ENCODE measurements at places on chromosomes 7 and 10.
A peak's percentile ranks its signal among the peaks of the same experiment; 100 is the strongest.

- DNase-seq = no peak
Measured at GRCh38 chr10:64503429-64503828, 982.2 kb downstream of the REEP3 start.

- no peak for DNase-seq
Measured at GRCh38 chr10:127408112-127408710, 140.9 kb upstream of the NPS start.

GRCh38 chr10:10687751-10688150 lies 329.9 kb upstream of the CELF2 start:
- DNase-seq = no peak

DNA sequence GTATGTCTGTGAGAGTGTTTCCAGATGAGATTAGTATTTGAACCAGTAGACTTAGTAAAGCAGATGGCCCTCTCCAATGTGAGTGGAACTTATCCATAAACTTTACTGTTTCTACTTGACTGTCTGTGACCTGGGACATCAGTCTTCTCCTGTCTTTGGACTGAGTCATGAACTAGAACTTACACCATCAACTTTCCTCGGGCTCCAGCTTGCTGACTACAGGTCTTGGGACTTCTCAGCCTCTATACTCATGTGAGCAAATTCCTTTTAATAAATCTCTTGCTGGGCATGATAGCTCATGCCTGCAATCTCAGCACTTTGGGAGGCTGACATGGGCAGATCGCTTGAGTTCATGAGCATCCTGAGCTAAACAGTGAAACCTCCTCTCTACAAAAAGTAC lies 25.7 kb upstream of the WAPL start:
- DNase-seq = no peak

DNA sequence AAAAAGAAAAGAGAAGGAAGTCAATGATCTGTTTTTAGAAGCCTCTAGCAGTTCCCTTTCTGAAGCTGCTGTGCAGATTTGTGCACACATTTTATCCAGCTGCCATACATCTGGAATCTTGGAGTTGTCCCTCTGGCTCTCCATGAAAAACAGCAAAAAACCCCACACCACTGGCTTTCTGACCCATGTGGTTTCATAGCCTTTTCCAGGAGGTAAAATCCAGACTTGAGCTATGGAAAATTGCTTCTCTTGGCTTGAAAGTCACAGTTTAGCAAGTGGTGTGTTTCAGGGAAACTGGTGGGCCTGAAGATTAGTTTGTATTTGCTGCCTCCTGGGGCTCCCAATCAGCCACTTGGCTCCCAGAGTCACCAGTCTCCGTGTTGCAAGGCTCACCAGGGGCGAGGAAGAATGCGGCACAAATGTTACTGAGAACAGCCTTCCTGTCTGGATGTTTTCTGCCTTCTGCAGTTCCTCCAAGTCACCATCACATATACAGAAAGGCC lies 50.1 kb upstream of the ADRB1 start:
- DNase-seq = peak; percentile 90

DNA sequence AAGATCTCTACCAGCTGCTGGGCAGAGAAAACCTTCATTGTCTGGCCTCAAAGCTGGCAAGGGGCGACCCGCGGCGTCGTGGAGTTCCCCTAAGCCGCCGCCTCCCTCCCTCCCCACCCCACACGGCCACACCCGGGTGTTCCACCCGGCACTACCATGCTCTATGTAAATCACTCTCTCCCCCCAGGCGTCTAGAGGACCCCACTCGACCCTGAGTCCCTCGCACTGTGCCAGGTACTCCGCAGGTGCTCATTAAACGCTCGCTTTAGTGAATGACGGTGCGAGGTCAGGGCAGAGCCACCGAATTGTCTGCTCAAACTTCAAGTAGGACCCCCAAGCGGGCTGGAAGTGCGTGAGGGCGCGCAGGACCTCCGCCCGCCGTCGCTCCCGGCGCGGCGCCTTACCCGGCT lies 628 bp downstream of the PARP12 start:
- no peak for DNase-seq

DNA sequence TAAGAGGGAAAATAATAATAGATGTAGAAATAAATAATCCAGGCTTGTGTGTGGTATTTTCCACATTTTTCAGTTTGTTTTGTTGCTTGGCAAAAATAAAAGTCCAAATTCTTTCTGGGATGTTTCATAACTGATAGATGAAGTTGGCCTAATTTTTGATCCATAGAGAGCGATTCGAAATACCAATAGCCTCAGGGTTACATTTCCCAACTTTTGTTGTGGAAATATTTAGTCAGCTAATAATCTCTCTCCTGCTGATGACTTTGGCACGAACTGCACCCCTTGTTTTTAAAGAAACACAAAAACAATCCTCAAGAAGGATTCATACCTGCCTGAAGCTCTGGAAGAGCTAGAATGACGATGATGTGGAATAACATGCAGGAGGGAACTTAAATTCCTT lies 483.2 kb downstream of the ADRA2A start:
- DNase-seq = no peak

- DNase-seq = no peak
Measured at GRCh38 chr7:94332571-94332970, 62.1 kb upstream of the COL1A2 start.

GRCh38 chr10:88152728-88153133 lies 289.3 kb downstream of the PTEN start:
- peak; percentile 100 for DNase-seq

DNA sequence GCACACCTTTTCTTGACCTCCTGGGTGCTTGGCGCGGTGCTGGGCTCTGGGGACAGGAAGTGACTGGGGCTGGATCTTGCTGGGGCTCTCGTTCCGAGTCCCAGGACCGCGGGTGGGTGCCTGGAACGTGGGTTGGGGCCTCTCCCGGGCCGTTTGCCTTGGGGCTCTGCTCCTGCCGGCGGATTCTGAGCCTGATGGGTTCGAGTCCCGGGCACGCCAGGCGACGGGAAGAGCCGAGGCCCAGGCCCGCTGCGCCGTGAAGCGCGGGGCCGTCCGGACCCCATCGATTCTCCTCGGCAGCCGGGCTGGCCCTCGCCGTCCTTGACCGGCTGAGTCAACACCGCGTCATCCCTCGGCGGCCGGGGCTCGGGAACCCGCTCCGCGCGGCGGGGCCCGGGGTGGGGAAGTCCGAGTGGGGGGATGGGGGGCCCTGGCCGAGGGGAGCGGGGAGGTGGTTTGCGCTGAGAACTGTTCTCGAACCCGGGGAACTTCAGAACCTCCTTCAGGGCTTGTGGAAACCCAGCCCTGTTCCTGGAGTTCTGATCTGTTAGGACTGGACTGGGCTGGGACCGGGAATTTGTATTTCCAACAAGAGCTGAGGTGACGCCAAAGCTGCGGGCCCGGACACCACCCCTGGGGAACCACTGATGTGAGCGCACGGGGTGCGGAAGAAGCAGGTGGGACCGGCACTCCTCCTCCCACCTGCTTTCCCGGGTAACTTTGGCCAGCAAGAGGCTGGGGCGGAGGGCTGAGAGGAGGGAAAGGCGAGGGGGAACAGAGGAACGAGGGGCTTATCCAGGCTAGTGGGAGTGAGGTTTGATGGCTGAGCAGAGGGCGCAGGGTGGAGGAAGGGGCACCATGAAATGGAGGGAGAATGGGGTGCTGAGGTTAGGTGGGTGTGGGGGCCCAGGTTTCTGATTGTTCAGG lies 6.2 kb downstream of the HHEX start:
- no peak for DNase-seq

GRCh38 chr10:114337510-114338462 lies 66.5 kb downstream of the AFAP1L2 start:
- DNase-seq = no peak

- no peak for DNase-seq
Measured at GRCh38 chr10:87546971-87547413, 42.3 kb downstream of the MINPP1 start.

GRCh38 chr10:97034958-97035769 lies 150.6 kb downstream of the SLIT1 start:
- no peak for DNase-seq

DNA sequence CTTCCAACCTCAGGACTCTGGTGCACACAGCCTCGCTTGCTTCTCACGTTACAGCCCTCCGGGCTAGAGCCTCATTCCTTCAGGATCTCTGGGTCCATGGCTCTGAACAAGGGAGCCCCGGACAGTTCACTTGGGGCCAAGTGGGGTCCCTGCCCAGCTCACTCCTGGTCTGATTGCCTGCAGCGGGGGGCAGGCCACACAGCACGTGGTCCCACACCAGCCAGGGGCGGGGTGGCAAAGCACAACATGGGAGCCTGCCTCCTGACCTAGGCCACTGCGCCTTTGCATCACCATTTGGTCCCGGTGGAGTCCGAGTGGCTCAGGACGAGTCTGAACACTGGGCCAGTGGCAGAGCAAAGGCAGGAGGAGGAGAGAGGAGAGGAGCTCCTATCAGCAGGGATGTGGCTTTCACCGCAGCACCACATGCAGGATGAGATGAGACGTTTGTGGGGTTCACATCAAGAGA lies 13.4 kb upstream of the CRYGN start:
- no peak for DNase-seq

- no peak for DNase-seq
Measured at GRCh38 chr7:35037211-35037525, at the start of gene DPY19L1. Gene DPY19L1, minus strand, starts transcription at chr7:35037485. Its CDS starts 91 bp downstream, at chr7:35037394.

DNA sequence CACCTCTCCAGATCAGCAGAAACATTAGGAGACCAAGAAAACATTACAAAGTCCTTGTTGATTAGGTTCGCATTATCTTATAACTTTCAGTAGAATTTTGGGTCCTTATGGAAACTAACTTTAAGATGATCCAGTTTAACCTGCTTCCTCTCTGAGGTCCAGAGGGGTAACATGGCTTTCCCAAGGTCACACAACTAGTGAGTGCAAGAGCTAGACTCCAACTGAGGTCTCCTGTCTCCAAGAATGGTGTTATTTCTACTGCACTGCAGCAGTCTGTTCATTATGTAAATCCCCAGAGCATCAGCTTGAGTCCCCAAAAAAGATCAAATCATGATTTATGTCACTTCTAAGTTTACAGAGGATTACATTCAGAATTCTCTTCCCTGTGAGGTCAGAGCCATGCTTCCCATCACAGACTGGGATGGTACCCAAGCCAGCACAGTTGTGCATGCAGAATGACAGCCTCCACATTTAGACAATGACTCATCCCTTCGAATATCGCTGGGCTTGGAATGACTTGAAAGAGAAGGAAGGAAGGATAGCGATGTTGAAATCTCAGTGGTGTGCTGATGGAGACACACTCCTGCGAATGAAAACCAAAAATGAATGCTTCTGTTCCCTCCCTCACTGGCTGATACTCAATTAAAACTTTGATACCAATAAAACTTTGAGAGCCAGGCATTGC lies 163.1 kb upstream of the PLXNA4 start:
- DNase-seq = peak; percentile 45

- no peak for DNase-seq
Measured at GRCh38 chr10:97428572-97428981, 2.6 kb downstream of the PGAM1 start.

DNA sequence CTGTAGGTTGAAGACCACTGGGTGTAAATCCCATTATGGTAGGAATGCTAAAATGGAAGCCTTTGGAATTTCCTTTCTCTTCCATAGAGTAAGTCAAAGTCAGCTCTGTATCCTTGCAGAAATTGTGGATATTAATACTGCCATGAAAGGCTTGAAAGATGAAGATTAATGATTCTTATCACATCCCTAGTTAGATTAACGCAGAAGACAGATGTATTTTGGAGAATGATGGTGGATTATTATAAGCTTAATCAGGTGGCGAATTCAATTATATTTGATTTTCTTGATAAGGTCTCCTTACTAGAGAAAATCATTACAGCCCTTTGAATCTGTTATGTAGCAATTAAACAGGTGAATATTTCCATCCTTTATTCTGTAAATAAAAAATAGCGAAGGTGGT lies 270.1 kb downstream of the PHF14 start:
- DNase-seq = no peak

- no peak for DNase-seq
Measured at GRCh38 chr10:74255214-74255613, 104.2 kb downstream of the ADK start.

DNA sequence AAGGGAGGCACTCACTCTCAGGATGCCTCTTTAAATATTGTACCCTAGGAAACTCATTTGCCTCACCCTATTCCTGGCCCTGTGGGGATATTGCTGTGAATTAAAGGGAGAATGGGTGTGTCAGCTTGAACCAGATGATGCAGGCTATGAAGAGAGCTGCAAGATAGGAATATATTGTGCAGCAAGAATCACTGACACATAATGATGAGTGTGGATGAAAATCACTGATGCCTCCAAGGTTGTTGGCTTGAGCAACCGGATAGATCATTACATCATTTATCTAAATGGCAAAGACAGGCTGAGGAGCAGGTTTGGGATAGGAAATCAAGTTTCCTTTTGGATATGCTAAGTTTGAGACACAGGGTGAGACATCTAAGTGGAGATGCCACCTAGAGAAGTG lies 6.2 kb downstream of the SLC26A4 start:
- no peak for DNase-seq

DNA sequence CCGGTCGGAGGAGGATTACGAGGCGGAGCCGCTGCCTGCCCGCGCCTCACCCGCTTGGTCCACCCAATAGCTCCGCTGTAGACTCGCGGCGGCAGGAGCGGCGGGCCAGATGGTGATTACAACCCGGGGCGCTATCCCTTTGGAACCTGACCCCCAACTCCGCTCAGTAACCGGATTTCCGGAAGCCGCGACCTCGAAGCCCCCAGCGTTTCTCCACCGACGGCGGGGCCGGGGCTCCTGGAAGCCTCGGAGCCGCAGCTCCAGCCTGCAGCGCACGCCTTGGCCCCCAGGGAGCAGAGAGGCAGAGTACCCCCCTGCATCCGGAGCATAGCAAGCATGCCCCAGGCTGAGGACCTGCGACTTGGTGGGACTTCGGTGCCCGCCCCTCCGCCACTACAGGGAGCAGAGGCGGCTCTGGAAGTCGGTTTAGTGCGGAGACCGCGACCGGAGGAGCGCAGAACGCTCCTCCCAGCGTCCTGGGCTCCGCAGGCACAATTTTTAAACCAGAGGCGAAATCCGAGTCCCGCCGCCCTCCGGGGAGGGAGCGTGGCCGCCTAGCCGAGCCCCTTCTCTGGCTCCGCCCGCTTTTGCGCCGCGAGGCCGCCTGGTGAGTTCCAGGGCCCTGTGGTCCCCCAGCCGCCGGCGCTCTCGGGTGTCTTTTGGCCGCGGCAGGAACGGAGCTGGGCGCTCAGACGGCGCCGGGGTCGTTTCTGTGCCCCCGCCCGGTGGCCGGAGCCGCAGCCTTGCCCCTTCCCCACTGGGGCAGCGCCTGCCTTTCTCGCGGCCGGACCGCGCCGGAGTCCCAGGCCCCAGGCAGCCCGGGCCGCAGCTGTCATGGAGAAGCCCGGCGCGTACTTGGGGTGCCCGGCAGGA lies 28.2 kb upstream of the BMS1 start:
- DNase-seq = no peak

- DNase-seq = no peak
Measured at GRCh38 chr10:118968060-118968459, 61.5 kb upstream of the NANOS1 start.

GRCh38 chr7:124323597-124323996 lies 290.7 kb upstream of the TMEM229A start:
- DNase-seq = no peak

Measured in HFF-Myc (cell line).